ENCODE measurements at places on chromosomes 13 and 19. TPM values are rescaled to one million over a fixed set of nuclear protein-coding genes. Genes with fewer than 3 reads are reported as not detected.

GRCh38 chr19:38211151-38211591, 12.9 kb downstream of the DPF1 start:
- H3K27ac ChIP-seq, result no peak overlapping the region
- no peak for DNase-seq
- no peaks in the 10 kb centered on the region for H3K4me1 ChIP-seq
- no peaks in the 10 kb centered on the region for H3K36me3 ChIP-seq
- peaks cover 29% of the 10 kb centered on the region for H3K27me3 ChIP-seq
- no peak overlapping the region for H3K4me3 ChIP-seq

GRCh38 chr19:12789904-12790619, 1.2 kb upstream of the JUNB start:
- no peaks in the 10 kb centered on the region for H3K27me3 ChIP-seq
- H3K27ac ChIP-seq, result peak overlapping the region; percentile 100
- peak overlapping the region; percentile 90 for H3K4me3 ChIP-seq
- peaks cover 30% of the 10 kb centered on the region for H3K4me1 ChIP-seq
- peak; percentile 94 for DNase-seq
- H3K36me3 ChIP-seq, result no peaks in the 10 kb centered on the region

DNA sequence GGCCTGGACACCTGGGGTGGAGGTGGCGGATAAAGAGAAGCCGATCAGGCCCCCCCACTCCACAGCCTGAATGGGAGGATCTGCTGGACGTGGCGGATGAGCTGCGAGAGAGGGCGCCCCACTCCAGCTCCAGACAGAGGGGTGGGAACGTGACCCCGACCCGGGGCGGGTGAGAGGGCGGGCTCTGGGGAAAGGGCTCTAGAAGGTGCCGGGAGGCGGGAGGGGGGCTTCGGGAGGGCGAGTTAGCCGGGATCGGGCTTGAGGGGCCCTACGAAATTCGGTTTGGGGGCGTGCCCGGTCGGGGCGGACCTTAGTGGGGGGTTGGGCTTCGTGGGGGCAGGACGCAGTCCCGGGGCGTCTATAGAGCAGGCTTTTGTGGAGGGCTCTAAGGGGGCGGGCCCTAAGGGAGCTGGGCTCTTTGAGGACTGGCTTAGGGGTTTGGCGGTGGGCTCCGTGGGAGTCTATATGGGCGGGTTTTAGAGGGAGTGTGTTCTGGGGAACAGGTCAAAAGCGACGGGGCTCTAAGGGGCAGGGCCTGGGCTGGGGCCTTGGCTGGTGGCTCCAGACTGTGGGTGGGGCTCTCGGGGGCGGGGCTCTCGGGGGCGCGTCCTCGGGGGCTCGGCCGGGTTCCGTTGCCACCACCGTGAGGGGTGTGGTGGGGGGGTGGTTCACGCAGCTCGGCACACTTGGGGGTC, 4.1 kb upstream of the NANOS3 start:
- no peaks in the 10 kb centered on the region for H3K36me3 ChIP-seq
- H3K27me3 ChIP-seq, result no peaks in the 10 kb centered on the region
- DNase-seq, result peak; percentile 62
- no peaks in the 10 kb centered on the region for H3K4me1 ChIP-seq
- no peak overlapping the region for H3K27ac ChIP-seq

- peaks cover 4% of the 10 kb centered on the region for H3K4me1 ChIP-seq
- no peaks in the 10 kb centered on the region for H3K27me3 ChIP-seq
- H3K4me3 ChIP-seq, result peak overlapping the region; percentile 80
Observed at GRCh38 chr19:18635831-18636182, 1.0 kb upstream of the KLHL26 start.

DNA sequence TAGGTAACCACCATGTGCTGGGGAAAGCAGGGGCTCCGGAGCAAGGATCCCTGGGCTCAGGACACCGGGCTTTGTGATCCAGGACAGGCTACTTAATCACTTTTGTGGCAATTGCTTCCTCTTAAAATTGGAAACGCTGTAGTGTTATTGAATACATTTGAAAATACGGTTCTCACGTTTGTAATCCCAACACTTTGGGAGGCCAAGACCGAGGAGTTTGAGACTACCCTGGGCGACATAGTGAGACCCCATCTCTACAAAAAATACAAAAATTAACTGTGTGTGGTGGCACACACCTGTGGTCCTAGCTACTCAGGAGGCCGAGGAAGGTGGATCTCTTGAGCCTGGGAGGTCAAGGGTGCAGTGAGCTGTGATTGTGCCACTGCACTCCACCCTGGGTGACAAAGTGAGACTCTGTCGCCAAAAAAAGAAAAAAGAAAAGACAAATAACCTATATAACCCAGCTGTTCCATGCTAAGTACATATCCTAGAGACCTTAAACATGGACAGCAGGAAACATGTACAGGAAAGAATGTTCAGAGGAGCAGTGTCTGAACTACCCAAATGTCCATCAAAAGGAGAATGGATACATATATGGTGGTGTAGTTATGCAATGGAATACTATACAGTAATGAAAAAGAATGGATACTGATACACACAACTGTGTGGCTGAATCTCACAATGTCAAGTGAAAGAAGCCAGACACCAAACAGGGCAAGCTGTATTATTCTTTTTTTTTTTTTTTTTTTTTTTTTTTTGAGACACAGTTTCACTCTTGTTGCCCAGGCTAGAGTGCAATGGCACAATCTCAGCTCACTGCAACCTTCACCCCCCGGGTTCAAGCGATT, 622 bp upstream of the PRODH2 start:
- no peaks in the 10 kb centered on the region for H3K27me3 ChIP-seq
- no peak for DNase-seq
- no peak overlapping the region for H3K4me3 ChIP-seq
- no peaks in the 10 kb centered on the region for H3K36me3 ChIP-seq

DNA sequence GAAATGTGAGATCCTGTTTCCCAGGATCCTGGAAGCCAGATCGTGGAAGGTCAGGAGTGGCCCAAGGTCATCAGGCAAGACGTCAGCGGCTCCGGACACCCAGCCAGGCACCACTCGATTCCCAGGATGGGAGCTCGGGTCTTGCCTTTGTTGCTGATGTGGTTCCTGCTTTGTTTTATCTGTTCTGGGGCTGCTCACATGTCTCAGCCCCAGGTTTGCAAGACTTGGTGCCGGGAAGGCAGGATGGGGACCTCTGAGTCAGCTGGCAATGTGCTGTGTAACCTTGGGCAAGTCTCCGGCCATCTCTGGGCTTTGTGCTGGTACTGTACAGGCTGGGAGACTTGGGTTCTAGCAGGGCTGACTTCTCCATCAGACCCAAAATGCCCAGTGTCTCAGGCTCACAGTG, 1.4 kb upstream of the FCHO1 start:
- no peaks in the 10 kb centered on the region for H3K4me1 ChIP-seq
- DNase-seq, result no peak
- no peak overlapping the region for H3K4me3 ChIP-seq
- H3K27ac ChIP-seq, result no peak overlapping the region
- H3K36me3 ChIP-seq, result no peaks in the 10 kb centered on the region

- no peaks in the 10 kb centered on the region for H3K27me3 ChIP-seq
- H3K4me3 ChIP-seq, result no peak overlapping the region
- H3K4me1 ChIP-seq, result no peaks in the 10 kb centered on the region
- no peak for DNase-seq
Observed at GRCh38 chr13:89610881-89611280, 1736.6 kb upstream of the MIR17HG start.

- no peak for DNase-seq
- no peak overlapping the region for H3K4me3 ChIP-seq
- H3K27ac ChIP-seq, result no peak overlapping the region
- no peaks in the 10 kb centered on the region for H3K4me1 ChIP-seq
- peaks cover 1% of the 10 kb centered on the region for H3K36me3 ChIP-seq
Observed at GRCh38 chr19:12750851-12751250, 740 bp upstream of the BEST2 start.

DNA sequence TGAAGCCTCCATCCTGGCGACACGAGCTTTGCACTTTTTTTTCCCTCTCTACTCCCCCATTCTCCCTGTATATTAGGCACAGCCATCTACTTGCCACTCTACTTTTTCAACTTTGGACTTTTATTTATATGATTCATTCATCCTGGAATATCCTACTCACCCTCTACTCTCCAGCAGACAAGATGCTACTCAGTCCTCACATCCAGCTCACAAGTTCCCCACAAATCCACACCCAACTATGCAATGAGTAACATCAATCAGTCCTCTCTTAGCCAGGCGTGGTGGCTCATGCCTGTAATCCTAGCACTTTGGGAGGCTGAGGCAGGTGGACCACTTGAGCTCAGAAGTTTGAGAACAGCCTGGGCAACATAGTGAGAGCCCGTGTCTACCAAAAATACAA, 23.9 kb upstream of the URAD start:
- DNase-seq, result no peak
- H3K4me1 ChIP-seq, result no peaks in the 10 kb centered on the region
- H3K36me3 ChIP-seq, result no peaks in the 10 kb centered on the region
- no peak overlapping the region for H3K27ac ChIP-seq
- H3K4me3 ChIP-seq, result no peak overlapping the region

FAM83E gene
- total RNA-seq, result 198 TPM

HIPK4 gene
- not detected for total RNA-seq

FCGBP gene
- 3,903 TPM for total RNA-seq
